ENCODE measurements at places on chromosomes 12 and 14.

DNA sequence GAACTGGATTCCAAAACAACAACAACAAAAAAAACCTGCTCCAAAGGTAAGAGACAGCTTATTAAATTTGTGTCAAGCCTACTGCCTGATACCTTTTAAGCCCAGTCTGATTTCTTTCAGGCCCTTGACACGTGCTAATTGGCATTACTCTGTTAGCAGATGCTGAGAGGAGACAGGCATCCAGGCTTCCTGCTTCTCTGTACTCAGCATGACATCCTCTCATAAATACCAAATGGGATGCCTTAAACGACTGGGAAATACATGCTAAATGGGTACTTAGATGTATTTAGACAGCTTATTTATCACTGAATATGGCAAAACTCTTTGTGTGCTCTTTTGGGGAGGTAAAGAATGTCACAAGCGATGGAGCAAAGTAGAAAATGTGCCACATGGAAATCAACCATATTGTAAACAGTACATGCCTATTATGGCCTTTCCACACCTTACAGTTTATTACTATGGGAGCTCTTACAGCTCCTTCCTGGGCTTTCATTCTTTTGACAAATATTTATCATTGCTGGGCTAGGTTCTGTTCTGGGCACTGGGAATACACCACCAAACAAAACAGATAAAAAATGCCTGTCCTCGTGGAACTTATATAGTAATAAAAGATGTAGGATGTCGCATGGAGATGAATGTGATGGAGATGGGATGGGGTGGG, 11.5 kb upstream of the PCED1B start:
- no peak for DNase-seq

DNA sequence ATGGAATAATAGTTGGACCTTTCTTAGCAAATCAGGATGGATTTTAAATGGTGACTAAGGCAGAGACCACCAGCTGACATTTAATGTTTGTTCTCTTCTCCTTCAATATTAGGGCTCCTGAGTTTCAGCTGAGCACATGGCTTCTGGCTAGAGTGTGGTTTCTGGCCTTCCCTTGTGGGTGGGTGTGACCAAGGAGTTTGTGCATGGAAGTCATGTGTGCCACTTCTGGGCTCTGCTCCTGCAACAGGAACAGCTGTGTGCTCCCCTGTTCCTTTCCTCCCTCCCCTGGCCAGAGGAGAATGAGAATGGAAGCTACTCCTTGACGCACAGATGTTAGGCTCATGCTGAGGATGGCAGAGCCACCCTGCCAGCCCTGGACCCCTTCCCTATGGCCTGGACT, 44.2 kb downstream of the CCDC175 start:
- no peak for DNase-seq

DNA sequence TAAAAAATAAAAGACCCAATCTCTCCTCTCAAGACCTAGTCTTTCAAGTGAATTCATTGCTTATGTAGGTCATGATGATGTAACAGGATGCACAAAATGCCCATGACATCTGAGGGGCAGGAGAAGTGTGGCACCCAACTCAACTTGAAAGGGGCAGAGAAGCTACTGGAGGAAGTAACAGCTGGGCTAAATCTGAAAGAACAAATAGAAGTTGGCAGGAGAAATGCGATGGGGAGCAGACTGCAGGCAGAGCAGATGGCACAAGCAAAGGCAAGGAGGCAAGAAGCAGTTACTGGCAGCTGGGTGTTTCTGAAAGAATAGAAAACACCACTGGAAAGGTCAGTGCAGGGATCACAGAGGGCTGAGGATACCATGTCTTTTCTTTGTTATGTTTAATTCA, 14.6 kb downstream of the SLC38A4 start:
- DNase-seq = no peak

DNA sequence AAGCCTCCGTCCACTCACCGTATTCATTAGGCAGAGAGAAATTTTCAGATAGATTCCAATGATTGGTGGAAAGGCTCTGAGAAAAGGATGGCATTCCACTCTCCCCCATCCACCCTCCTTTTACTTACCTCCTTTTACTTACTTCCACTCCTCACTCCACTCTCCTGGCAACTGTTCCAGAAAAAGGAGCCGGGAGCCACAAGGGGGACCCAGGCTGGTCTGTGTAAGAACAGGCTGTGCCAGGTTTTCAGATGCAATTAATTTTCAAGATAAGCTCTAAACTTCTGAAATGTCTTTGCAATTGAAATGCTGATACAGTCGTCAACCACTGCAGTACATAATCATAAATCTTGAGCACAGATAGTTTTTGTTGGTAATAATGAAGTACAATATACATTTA, 248.8 kb downstream of the ANO6 start:
- DNase-seq = no peak

- no peak for DNase-seq
These were observed 11.3 kb upstream of the EML5 start for GRCh38 chr14:88804035-88804434.

GRCh38 chr12:2336409-2336829, 283.6 kb downstream of the CACNA1C start:
- DNase-seq = peak; percentile 48

DNA sequence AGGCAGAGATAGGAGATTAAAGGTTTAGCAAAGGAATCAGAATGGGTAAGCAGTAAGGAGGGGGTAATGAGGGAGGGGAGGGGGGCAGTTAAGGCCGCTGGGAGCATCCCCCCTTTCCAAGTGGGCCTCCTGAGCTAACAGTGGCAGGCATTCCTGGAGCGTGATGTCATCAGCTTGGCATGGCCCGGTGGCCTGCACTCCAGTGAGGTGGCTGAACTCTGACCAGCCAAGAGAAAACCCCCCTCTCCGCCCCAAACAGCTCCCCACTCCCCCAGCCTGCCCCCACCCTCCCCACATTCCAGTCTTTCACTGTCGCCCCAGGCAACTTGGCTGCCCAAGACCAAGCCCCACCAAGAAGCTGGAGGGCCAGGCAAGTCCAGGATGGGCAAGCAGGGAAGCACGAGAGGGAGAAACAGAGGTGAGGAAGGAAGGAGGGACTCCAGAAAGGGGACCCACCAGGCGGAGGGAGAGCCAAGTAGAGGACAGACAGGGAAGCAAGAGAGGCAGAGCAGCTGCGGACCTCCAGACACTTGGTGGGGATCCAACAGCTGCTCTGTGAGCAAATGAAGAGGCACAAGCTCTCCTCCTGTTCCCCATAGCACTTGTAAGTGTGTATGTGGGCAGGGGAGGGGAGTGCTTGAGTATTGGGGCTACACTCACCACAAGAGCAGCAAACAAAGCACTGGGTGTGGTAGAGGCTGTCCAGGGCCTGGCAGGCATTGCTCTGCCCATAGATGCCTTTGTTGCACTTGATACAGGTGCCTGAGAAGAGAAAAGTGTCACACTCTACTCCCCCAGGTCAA, 4.5 kb downstream of the AJUBA start:
- DNase-seq = peak; percentile 80

- no peak for DNase-seq
These were observed 27.5 kb upstream of the MDM1 start for GRCh38 chr12:68359674-68360073.

DNA sequence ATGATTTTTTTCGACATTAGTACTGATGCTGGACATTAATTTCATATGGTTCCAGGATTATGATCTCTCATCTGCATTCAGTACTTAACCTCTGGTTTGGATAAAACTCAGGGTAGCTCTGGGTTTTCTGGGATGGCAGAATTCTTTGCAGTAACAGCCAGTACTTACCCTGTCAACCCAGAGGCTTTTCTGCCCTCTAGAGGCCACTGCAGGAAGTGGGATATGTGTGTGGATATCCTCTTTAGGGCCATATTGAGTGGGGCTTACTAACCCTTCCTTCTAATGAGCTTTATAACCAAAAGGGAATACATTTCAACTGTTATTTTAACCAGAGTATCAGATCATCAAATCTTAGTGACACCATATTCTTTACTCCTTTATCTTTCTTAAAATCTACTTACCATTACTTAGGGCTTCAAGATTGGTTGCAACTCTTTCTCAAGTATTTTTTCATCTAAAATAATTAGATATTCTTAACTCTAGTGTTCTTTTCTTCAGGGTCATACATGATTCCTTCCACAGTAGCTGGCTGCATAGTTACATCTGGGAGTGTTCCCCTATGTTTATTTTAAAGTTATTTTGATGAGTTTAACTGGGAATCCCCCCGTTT, 488.0 kb upstream of the STXBP6 start:
- no peak for DNase-seq

DNA sequence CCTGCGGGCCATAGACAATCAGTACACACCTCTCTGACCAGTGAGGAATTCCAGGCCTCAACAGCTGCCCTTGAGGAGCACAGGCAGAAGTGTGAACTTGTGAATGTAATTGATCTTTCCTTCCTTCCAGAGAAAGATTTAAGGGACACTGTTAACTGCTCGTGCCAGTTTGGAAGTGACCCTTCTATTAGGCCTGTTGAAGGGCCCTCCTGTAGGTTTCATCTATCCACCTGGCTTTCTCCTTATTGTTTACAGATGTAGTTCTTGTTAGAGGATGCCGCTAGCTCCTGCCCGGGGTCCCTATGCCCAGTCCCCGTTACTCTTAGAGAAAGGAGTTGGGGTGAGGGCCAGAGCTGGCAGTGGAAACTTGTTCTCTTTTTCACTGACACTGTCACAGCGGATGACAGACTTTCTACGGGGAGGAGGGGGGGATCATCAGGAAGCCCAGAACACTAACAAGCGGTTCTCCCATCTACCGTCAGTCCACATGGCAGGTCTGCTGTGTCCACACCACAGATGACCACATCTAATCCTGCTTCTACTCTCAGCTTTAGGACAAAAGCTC, 42.6 kb downstream of the SH2B3 start:
- DNase-seq = no peak

GRCh38 chr14:93028724-93029076, 87.0 kb downstream of the ITPK1 start:
- no peak for DNase-seq

DNA sequence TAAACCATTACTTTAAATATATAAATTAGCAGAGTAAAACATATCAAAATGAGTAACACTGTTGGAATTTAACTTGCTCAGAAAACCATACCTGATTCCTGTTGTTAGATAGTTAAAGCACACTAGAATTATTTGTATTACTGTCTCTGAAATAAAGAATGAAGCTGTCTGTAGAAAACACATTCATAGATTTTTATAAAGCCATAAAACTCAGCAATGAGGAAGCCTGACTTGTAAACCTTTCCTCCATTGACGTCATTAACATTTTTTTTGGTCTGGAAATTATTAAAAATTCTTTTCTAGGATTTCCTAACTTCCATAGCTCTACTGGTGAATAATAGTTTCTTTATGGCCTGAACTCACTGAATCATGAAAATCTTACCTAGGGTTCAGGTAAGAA, 147.6 kb downstream of the BRMS1L start:
- DNase-seq = no peak

DNA sequence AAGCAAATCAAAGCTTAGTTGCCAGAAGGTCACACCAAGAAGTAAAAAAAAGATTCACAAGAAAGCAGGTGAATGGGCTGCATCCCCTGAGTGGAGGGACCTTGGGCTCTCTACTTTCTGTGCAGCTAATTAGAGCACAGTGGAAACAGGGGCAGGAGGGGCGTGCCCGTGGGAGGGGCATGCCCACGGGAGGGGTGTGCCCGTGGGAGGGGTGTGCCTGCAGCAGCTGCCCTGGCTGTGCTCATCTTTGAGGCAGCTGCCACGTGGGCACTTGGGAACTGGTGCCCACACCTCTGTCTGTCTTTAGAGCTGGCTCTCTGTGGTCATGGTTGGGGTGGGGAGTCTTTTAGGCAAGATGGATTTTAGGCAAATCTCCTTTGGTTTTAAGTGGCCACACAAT, 60.0 kb downstream of the EML1 start:
- no peak for DNase-seq

DNA sequence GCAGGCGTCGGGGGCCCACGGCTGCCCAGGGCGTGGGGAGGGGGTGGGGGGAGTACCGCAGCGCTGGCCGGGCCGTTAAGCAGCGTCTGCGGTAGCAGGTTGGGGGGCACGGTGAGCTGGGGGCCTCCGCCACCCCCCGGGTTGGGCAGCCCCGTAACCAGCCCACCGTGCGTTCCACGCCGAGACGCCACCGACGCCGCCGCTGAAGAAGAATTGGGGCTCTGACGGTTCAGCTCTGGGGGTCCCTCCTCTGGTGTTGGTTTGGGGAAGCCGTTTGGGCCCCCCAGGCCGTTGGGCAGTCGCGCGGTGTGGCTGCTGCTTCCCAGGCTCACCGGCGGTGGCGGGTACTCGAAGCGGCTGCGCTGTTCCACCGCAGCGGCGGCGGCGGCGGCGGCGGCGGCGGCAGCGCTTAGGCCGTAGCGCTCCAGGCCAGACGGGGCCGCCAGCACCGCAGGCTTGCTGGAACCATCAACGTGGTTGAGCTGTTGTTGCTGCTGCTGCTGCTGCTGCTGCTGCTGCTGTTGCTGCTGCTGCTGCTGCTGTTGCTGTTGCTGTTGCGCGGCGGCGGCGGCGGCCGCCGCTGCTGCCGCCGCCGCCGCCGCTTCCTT, 1.5 kb downstream of the IRF2BPL start:
- DNase-seq = no peak

GRCh38 chr12:119383206-119383605, 48.7 kb downstream of the CCDC60 start:
- no peak for DNase-seq

GRCh38 chr14:32202491-32202997, 525 bp downstream of the RNU6-8 start:
- peak; percentile 73 for DNase-seq

GRCh38 chr12:70415987-70416386, 49.9 kb downstream of the KCNMB4 start:
- no peak for DNase-seq

- DNase-seq = no peak
These were observed 1646.2 kb upstream of the FLRT2 start for GRCh38 chr14:83883732-83884131.

DNA sequence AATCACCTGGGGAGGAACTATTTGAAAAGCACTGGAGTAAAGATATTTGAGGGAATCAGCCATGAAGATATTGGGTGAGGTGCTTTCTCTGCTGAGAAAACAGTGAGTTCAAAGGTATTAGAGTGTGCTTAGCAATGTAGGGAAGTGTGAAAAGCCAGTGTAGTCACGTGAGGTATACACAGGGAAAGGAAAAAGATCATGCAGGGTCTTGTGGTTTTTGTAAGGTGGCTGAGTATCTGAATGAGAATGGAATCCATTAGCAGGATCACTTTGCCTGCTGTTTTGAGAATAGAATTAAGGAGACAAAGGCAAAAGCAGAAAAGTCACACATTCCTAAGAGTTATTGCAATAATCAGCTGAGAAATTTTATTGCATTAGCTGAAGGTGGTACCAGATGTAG, 193.0 kb downstream of the PIK3C2G start:
- DNase-seq = no peak

- DNase-seq = no peak
These were observed 376.5 kb upstream of the GARIN6 start for GRCh38 chr12:99271071-99271470.

DNA sequence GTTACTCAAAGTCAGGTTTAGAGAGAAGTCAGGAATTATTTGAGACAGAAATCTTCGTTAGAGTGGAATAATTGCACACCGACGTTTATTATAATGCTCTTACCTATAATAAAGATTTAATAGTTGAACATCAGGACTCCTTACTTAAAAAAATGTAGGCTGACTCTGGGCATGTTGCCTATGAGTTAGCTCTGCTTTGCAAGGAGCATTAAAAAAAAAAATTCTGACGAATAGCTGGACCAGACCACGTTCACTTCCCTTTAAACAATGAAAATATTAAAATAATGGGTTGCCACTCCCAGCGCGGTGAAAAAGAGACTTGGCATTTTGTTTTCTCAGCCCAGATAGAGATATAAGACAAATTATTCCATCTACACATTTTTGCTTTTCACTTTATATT, 574 bp upstream of the FANCM start:
- peak; percentile 33 for DNase-seq

GRCh38 chr14:103296007-103296406, 38.0 kb upstream of the EIF5 start:
- DNase-seq = no peak
